ENCODE measurements at places on chromosomes 2 and 18.

GRCh38 chr2:240631548-240632305 is 6.4 kb downstream of the GPR35 start:
- no peak for DNase-seq

GRCh38 chr2:128695646-128696220 is 377.1 kb upstream of the HS6ST1 start:
- DNase-seq, result peak; percentile 14

- DNase-seq, result no peak
Measured at GRCh38 chr2:105768176-105768575, 23.5 kb downstream of the NCK2 start.

DNA sequence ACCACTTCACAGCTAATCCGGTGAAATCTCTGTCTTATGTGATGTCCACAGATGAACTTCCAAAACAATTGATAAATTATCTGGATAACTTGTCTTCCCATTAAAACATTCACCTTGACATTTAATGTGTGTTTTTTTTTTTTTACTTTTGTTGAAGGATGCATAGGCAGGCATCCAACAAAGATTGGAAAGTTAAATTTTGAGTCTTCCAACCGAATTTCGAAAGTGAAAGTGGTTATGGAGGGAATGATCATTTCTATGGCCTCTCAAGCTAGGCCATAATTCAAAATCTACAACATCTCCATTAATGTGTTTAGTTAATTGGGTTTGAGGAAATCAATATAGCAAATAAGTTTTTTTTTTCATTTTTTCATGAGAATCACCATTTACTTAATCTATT is 1495.5 kb upstream of the ACVR2A start:
- DNase-seq, result no peak

GRCh38 chr18:62346333-62347088 is 21.4 kb downstream of the TNFRSF11A start:
- no peak for DNase-seq

GRCh38 chr18:47679864-47680263 is 250.6 kb downstream of the SMAD2 start:
- DNase-seq, result no peak

DNA sequence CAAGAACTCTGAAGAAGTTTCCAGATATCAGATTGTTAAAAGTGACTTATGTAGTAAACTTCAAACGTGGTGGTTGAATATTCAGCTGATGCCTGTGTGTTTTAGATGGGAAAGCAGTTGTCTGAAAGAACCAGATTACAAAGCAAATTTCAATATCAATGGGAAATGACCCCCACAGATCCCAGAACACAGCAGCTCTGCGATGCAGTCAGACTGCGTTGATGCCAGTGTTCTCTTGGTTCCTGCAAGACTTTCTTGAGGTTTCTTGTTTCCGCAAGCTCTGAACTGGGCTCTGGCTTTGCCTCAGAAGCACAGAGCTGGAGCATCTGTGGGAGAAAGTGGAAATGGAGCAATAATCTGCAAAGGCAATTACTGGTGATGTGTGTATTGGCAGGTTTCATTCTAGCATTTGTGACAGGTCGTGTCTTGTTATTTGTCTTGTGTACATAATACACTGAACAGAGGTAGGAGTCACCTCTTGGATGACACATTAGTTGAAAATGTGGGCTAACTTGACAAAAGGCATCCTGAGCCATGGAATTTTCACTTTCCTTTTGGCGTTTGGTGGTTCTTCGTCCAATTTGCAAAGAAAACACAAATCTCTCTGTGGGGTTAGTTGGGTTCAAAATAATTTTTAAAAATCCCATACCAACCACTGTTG is 10.8 kb upstream of the LYPD6B start:
- DNase-seq, result no peak

DNA sequence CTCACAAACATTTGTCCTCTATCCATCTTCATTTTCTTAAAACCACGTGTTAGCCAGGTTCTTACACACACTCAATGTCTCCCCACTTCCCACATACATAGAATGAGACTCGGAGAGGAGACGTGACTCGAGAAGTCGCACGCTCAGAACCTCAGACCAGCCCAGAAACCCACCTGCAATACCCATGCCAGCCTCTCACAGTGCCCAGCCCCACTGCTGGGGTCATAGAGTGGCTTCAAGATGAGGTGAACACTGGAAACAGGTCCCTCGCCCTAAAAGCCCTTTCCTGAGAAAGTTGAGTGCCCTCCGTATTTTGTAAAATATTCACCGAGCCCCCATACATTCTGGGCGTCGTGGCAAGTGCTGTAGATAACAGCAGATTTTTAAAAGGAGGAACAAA is 487.4 kb downstream of the EIPR1 start:
- DNase-seq, result no peak

DNA sequence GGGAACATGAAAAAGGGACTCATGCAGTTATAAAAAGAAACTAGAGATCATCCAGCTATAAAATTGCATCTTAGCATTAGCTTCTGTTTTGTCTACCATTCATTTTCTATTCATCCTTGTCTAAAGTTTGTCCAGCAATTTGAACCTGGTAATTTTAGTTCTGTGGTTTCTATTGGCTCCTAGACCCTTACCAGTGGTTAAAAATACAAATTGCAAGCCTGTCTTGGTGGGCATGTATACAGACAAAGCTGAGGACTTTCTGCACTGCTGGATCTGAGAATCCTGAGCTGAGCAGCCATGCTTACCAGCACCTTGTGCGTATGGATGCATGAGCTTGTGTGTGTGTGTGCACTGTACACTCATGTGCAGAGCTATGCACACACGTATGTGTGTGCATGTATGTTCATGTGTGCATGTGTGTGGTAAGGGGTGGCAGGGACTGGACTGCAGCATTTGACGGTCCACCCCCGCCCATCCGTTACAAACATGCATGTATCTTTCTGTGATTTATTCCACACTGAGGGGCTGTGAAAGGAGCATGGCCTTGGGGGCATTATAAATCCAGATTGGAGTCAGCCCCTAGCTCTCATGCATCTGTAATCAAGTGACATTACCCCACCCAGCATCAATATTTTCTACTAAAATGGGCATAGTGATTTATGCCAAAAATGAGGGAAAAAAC is 144.7 kb downstream of the FAM210A start:
- DNase-seq, result no peak

DNA sequence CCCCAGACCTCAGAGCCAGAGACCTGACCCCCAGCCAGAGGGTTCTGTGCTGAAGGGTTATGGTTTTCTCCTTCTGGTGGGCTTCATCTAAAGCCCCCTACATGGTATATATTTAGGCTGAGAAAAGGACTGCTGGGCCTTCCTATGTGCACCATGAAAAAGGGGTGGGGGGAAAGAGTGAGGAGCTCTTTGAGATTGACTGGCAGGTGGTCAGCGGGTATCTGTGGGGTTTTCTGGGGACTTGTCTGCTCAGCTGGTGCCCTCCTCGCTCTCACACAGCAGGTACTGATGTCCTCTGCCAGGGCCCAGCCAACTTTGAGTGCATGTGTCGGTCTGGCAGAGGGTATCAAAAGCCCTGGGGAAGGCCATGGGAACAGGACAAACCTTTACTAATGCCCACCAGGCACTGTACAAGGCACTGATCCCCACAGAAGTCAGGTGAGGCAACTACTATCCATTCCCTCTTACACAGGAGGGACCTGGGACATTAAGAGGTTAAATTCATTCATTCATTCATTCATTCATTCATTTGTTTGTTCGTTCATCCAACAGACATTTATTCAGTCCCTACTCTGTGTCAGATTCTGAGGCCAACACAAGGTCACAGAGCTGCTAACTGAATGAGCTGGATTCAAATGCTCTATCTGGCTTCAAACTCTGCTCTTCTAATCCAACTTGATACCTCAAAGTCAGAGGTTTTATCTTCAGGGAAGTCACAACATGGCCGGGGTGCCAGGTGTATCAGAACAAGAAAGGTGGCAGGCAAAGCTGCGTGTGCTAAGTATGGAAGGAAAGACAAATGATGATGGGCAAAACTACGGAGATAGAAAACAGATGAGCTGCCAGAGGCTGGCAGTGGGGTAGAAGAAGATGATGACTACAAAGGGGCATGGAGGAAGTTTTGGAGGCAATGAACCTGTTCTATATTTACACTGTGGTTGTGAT is 44.6 kb downstream of the REEP1 start:
- no peak for DNase-seq

- DNase-seq, result peak; percentile 62
Measured at GRCh38 chr2:37389989-37390765, 45.7 kb downstream of the QPCT start.

DNA sequence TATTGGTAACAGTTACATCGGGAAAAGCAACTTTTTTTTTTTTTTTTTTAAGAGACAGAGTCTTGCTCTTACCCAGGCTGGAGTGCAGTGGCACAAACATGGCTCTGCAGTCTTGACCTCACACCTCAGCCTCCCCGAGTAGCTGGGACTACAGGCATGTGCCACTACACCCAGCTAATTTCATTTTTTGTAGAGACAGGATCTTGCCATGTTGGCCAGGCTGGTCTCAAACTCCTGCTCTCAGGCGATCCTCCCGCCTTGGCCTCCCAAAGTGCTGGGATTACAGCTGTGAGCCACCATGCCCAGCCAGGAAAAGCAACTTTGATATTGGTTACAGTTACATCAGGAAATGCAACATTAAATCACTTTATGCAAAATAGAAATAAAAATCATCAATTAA is 4.6 kb downstream of the ITGB1BP1 start:
- no peak for DNase-seq

- no peak for DNase-seq
Measured at GRCh38 chr2:134739879-134740301, 21.1 kb upstream of the TMEM163 start.

- no peak for DNase-seq
Measured at GRCh38 chr2:135812907-135813511, 24.0 kb downstream of the LCT start.

GRCh38 chr18:22550366-22550765 is 132.7 kb upstream of the CTAGE1 start:
- no peak for DNase-seq

GRCh38 chr2:138652378-138652777 is 127.8 kb downstream of the NXPH2 start:
- no peak for DNase-seq

- DNase-seq, result no peak
Measured at GRCh38 chr2:45885171-45885621, 233.7 kb downstream of the PRKCE start.

- DNase-seq, result no peak
Measured at GRCh38 chr18:71252351-71252865, 963.6 kb downstream of the SOCS6 start.

DNA sequence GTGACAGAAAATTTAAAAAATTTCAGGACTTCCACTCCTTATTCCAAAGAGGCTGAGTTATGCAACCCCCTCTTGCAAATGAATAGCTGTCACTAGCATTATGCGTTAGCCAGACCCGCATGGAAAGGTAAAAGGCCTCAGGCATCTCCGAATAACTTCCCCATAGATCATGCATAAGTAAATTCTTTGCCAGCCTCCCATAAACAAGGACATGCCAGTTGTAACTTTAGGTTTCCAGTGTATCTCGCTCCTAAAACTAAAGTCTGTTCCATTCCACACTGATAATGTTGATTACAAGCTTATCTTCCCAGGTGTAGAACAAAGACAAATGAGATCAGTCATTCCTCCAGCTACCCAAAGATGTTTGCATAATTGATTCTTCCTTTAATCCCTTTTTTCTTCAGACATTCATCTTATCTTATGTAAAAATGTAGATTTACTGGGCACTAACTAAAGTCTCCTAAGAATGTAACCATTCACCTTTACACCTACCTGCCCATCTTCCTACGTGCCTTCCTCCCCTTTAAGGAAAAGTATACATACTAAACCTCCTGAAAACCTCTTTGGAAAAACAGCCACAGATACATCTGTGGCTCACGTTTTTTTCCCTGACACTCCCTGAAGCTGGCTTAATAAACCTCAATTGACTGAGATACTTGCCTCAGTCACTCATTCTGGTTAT is 13.6 kb upstream of the NFU1 start:
- no peak for DNase-seq

DNA sequence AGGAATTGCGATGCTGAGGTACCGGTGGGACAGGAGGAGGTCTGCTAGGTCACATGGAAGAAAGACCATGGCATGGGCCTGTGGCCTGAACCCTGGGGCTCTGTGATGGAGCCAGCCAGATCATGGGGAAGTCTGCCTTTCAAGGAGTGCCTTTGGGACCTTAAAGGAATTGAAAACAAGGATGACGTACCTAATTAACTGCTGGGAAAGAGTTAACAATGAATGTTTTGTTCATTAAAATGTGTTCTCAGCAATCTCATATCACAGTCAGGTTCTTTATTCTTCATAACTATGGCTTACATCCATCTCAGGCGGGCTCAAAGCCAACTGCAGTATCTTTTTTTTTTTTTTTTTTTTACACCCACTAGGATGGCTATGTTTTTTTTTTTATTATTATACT is 25.6 kb downstream of the TRPM8 start:
- no peak for DNase-seq

DNA sequence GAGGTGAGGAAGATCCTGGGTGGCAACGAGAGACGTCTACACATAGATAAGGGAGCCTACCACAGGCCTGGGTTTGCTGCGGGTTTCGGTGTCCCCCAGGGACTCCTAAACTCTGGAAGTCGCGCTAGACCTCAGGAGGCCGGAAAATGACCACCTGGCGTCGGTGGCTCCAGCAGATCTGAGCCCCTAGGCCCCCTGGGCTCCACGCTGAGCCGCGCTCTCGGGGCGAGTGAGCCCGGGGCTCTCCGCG is 987 bp upstream of the DLX1 start:
- DNase-seq, result no peak

GRCh38 chr2:930935-931334 is 19.7 kb upstream of the SNTG2 start:
- DNase-seq, result no peak

DNA sequence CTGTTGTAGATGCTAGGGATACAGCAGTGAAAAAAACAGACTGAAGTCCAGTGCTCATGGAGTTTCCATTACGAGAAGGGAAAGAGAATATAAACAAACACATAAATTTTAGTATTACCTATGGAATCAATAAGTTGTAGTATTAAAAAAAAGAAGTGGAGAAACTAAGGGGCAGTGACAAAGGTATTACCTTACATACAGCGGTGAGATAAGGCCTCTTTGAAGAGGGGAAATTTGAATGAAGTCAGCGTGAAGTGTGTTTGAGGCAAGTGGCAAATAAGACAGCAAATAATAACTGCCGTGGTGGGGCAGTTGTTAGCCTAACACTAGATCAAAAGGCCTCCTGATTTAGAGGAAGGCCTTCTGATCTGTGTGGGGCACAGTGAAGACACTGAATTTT is 57.9 kb downstream of the TLK1 start:
- no peak for DNase-seq

DNA sequence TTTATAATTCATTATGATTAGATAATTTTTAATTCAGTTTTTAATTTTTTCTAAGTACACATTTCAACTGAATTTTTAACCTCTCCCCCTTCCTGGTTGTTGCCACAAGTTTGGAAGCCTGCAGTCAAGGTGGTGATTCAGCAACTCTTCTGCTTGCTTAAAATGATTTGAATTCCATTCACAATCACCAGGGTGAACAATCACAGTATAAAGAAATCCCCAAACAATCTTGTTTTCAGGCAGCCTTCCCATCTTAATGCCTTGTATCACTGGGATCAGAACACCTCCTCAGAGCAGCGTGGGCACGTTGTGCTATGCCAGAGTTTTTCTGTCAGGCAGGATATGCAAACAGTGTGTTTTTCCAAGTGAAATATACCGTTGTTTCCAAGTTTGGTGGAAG is 46.7 kb upstream of the BARD1 start:
- peak; percentile 3 for DNase-seq
